ENCODE measurements at places on chromosomes 6 and 20.

- DNase-seq, result no peak
Measured at GRCh38 chr20:37108676-37109075, 12.9 kb upstream of the RBL1 start.

- no peak for DNase-seq
Measured at GRCh38 chr20:24747881-24748595, 201.0 kb upstream of the CST7 start.

DNA sequence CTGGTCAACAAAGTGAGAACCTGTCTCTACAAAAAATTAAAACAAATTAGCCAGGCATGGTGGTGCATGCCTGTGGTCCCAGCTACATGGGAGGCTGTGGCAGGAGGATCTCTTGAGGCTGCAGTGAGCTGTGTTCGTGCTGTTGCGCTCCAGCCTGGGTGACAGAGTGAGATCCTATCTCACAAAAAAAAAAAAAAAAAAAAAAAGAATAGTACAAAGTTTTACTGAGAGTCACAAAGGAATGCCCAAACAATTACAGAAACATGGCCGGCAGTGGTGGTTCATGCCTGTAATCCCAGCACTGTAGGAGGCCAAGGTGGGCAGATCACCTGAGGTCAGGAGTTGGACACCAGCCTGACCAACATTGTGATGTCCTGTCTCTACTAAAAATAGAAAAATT, 14.8 kb upstream of the DSTN start:
- no peak for DNase-seq

GRCh38 chr6:80541886-80542285, 435.4 kb downstream of the BCKDHB start:
- DNase-seq, result no peak

GRCh38 chr20:55881204-55881603, 124.1 kb downstream of the CBLN4 start:
- DNase-seq, result no peak
